NCI-H1105 (cell line): ENCODE measurements at places on chromosomes 12 and 14.

GRCh38 chr14:23494223-23494622 lies 24.7 kb downstream of the NGDN start:
- no peak for DNase-seq

GRCh38 chr12:2941524-2941923 lies 17.7 kb upstream of the TEAD4 start:
- DNase-seq: no peak

GRCh38 chr14:75831455-75831854 lies 150.3 kb downstream of the TGFB3 start:
- DNase-seq: peak; percentile 70

DNA sequence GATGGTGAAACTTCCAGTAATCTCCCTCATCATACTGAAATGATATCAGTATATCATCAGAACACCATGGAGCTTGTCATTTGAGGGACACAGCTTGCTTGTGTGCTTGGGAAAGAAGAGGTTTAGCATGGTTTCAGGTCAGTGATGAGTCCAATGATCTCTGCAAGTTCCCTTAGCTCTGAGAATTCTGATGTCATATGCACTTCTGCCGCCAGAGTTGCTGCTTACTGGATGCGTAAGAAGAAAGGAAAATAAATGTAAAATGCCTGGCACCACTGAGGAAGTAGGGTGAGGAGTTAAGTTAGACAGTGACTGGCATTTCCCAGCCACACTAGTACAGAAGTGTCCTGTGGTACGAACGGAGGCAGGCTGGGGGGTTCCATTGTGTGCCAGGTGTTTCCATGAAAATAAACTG lies 22.6 kb downstream of the PRKCH start:
- no peak for DNase-seq

DNA sequence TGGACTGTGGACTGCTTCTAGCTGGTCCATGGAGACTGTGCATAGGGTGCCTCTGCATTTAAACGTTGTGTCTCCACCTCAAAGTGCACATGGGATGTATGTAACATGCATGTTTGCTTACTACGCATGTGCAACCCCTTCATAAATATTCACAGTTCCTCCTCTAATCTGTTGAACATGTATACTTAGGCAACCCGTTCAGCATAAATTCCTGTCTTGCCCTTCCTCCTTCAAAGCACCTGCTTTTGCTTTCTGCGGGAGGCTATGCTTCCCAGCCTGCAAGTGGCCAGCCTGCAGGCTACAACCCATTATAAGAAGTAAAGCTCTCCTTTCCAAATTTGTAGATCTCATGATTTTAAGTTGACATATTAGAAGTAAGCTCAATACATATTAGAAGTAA lies 33.0 kb upstream of the OVCH1 start:
- DNase-seq: no peak

DNA sequence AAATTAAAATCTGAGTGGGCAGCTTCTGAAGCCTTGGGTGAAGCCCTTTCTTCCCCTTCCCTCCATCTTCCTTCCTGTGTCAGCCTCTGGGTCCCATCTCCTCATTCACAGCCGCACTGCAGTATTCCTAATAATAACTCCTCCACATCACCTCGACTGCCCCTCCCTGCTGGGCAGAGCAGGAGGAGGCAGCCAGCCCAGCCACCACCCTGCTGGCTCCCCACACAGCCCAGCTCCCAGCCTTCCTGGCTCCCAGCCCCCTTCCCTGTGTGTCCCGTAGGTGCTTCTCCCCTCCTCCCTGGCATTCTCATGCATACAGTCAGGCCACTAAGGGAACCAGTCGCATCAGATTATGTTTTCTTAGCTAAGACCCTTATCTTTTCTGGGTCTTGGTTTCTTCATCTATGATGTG lies 3.7 kb downstream of the IFFO1 start:
- DNase-seq: no peak

DNA sequence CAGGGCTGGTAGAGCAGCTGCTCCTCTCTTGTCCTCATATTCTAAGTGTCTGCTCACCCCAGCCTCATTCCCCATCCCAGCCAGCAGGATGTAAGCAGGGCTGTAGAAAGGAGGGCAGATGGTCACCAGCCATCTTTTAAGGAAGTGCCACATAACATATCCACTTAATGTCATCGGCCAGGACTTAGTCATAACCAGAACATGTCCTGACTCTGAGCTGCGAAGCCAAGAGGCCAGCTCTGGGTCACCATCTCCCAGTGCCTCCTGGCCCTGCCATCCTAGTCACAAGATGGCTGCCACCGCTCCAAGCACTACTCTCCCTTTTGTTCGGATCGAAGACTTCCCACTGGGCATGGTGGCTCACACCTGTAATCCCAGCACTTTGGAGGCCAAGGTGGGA lies 123.9 kb downstream of the PLXNC1 start:
- DNase-seq: no peak

DNA sequence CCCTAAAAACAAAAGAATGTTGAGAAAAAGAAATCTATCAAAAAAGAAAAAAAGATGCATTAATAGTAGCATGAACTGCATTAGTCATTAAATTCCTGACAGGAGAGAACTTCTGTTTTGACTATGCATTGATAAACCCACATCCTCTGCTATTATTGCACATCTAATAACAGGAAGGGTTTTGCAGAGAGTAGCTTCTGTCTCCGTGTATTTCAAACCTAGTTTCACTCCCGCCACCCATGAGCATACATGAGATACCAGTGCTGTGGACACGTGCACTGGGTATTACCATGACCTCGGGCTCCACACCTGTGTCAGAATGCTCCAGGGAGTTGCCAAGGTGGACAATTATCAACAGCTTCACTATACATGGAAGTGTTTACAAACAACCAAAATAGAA lies 449.1 kb upstream of the SOX5 start:
- no peak for DNase-seq

GRCh38 chr12:106301241-106301610 lies 1.3 kb upstream of the TCP11L2 start:
- no peak for DNase-seq

DNA sequence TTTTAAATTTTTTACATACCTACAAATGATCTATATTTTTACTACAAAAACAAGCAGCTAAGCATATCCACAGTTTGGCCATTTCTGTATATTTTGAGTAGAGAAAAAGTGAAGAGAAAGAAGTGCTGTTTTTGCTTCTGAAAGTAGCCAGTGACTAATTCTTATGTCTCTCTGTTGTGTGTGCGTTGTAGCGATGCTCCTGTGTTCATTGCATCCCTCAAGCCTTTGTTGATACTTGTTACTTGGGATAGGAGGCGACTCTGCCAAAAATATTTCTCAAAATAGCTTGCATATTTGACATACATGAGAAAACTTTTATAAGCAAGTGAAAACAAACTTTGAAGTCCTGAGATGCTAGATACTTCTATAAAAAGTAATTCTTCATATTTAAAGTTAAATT lies 714.1 kb downstream of the FSCB start:
- no peak for DNase-seq

DNA sequence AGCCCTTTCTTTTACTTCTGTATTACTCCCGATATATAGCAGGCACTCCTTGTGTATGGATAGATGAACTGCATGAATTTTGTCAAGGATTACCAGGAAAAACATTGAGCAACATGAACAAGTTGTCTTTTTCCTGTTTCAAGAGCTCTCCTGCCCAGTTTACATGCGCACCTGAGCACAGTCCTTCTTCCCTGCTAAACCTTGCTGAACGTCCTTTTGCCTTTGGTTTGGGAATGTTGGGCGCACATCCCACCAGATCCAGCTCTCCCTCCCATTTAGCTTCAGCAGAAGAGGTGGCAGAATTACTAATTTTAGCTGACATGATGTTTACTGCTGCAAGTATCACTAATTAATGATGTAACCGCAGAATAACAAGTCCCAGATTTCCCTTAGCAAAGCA lies 121.4 kb upstream of the TMCC3 start:
- DNase-seq: no peak

GRCh38 chr12:124844411-124845397 lies 19.0 kb downstream of the SCARB1 start:
- no peak for DNase-seq

GRCh38 chr14:101065696-101066694 lies 162.5 kb upstream of the RTL1 start:
- no peak for DNase-seq

GRCh38 chr12:102946042-102946441 lies 11.4 kb upstream of the ASCL1 start:
- peak; percentile 54 for DNase-seq

DNA sequence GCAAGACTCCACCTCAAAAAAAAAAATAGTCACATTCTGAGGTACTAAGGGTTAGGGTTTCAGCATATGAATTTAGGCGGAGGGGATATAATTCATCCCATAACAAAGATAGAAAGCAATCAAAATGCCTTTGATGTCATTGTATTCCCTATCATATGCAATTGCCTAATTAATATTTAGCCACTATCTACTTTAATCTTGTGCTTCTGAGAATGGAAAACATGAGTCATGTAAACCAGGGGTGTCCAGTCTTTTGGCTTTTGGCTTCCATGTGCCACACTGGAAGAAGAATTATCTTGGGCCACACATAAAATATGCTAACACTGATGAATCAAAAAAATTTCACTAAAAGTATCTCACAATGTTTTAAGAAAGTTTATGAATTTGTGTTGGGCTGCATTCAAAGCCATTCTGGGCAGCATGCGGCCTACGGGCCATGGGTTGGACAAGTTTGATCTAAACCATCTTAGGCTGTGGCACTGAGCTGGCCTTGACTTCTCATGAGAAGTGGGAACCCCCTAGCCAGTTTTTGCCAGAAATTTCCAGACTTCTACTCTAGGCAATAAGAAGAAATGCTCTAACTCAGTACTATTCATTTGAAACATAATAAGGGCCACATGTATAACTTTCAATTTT lies 219.8 kb downstream of the PTPRO start:
- no peak for DNase-seq

DNA sequence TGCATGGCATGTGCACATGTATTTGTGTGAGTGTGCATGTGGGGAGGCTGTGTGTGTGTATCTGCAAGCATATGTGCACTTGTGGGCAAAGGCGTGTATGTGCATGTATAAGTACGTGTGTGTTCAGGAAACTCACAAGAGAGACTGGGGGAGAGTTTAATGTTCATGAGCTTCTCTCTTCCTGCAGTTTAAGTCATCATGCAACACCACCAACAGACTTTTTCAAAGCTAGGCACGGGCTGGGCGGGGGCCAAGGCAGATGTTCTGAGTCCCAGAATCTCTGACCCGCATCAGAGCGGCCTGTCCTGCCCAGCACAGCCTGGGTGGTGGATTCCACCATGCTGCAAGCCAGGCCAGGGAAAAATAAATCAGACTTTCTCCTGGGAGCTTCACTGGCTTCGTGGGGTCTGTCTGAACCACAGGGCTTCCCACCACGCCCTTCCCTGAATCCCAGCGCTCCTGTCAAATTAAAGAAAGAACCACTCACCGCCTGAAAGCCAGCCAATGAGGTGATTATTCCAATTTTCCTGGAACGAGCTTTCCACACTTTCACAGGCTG lies 75.7 kb downstream of the PITPNM2 start:
- DNase-seq: no peak

GRCh38 chr12:19144287-19144686 lies 14.8 kb downstream of the PLEKHA5 start:
- no peak for DNase-seq

- no peak for DNase-seq
Measured at GRCh38 chr12:109997393-109997792, 1.2 kb upstream of the GIT2 start.

- DNase-seq: no peak
Measured at GRCh38 chr12:124392271-124392666, 97.4 kb downstream of the RFLNA start.

DNA sequence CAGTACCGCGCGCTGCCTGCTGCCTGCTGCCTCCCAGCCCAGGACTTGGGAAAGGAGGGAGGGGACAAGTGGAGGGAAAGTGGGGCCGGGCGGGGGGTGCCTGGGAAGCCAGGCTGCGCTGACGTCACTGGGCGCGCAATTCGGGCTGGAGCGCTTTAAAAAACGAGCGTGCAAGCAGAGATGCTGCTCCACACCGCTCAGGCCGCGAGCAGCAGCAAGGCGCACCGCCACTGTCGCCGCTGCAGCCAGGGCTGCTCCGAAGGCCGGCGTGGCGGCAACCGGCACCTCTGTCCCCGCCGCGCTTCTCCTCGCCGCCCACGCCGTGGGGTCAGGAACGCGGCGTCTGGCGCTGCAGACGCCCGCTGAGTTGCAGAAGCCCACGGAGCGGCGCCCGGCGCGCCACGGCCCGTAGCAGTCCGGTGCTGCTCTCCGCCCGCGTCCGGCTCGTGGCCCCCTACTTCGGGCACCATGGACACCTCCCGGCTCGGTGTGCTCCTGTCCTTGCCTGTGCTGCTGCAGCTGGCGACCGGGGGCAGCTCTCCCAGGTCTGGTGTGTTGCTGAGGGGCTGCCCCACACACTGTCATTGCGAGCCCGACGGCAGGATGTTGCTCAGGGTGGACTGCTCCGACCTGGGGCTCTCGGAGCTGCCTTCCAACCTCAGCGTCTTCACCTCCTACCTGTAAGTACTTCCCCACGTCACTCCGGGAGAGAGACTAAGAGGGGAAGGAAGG lies at the start of gene LGR5:
Gene LGR5 (plus strand): TSS at position 186 of the 732 bp plus-strand sequence. CDS start 283 bp downstream, at position 469.
- peak; percentile 59 for DNase-seq

DNA sequence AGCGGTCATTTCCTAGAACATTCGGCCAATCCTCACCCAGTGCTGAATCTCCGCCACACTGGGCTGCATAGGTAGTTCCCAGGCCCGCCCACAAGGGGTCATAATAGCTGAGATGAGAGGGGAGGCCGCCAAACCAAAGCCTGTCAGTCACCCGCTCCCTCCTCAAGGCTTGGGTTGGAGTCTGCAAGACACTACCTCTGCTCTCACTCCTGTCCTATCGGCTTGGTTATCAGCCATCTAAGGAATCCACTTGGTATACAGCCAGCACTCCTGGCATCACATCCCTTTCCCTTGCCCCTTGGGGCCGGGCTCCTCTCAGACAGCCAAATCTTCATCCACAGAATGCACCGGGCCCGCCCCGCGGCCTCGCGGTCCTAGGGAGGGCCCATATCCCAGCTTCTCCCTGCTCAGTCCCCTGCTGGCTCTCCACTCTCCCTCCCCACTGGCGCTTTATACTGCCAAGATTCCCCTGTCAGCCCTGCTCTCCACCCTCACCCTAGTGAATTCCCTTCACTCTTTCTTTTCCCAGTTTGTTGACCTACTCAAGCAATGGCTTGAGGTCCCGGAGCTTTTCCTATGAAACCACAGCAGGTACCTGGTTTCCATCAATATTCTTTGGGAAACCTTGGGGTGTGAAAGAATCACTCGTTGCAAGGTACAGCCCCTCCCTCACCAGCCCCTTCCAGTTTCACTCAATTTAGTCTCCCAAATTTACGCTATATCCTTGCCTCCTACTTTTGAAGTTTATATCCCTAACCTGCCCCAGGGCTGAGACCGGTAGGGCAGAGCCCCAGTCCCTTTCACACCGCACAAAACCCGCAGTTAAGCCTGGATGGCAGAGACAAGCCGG lies 1.4 kb downstream of the IFFO1 start:
- peak; percentile 26 for DNase-seq

DNA sequence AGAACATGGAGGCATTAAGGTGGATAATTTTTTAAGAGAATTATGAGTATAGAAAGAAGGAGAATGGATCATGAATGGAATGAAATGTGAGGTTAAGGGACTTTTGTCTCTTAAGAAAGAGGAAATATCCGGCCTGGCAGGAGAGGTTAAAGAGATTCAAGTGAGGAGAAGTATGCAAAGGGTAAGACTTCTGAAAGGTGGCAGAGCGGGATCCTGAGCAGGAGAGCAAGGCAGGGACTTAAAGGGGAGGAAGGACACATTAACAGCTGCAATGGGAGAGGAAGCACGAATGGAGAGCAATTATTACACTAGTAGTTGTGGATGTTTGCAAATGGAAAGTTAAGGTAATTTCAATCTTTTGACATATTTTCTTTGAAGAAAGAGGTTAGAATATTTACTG lies 171.0 kb downstream of the KITLG start:
- no peak for DNase-seq

- no peak for DNase-seq
Measured at GRCh38 chr12:122250047-122250446, 16.2 kb downstream of the VPS33A start.
